CD4-positive, alpha-beta T cell treated with Interleukin-6 for 4 hours (primary cell): ENCODE measurements at places on chromosomes 3 and 15.

GRCh38 chr3:4741404-4742307, 237.6 kb upstream of the BHLHE40 start:
- no peak for DNase-seq

GRCh38 chr3:87778876-87779275, 279.9 kb downstream of the CGGBP1 start:
- no peak for DNase-seq

GRCh38 chr15:71362987-71363968, 248.0 kb downstream of the THSD4 start:
- no peak for DNase-seq

GRCh38 chr3:122377975-122378374, 5.1 kb downstream of the MIX23 start:
- no peak for DNase-seq

GRCh38 chr3:16871915-16872842, 12.6 kb upstream of the PLCL2 start:
- DNase-seq, result no peak
